ENCODE measurements at places on chromosomes 7 and 10.
A peak's percentile ranks its signal among the peaks of the same experiment; 100 is the strongest.

DNA sequence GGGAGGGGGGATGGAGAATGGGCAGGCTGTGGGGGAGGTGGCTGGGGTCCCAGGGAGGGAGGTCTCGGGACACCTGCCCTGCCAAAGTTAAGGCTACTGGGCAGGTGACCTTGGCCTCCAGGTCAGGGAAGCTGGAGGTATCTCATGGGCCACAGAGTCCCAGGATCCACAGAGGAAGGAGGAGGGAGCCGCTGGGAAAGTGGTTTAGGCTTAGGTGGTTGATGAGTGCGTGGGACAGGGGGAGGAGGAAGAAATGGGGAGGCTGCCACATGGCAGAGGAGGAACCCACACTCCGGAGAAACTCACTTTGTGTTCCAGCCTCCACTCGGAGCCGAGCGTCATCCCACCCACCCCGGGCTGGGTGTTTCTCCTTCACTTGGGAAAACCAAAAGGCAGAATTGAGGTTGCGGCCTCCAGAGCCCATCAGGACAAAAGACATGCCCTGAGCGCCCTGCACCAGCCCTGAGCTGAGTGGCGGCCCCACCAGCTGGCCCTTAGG lies 46.1 kb downstream of the ASB13 start:
- no peak for DNase-seq

- no peak for DNase-seq
Observed at GRCh38 chr10:17497446-17498030, 43.1 kb upstream of the ST8SIA6 start.

DNA sequence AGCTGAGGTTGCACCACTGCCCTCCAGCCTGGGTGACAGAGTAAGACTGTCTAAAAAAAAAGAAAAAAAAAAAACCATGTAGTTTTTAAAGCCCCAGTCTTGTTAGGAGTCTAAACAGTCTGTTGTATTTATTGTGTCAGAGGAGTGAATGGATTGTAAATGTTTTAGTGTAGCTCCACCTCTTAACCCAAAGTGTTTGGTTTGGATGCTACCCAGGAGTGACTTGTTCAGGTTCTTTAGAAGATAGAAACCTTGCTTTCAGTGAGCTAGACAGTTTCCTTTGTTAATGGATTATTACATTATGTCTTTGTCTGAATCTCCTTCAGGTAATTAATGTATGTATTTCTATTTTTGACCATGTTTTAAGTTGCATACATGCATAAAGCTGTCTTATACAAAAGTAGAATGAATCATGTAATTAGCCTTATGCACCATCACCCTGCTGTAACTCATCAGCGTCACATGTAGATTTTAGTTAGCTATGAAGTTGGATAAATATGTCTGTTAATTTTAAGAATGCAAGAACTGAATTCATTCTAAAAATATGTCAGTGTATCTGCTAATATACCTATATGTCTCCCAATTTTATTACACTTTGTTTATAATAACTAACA lies 97.7 kb downstream of the TAF3 start:
- peak; percentile 32 for DNase-seq

- no peak for DNase-seq
Observed at GRCh38 chr7:151664268-151664667, 144.6 kb upstream of the RHEB start.

- DNase-seq = no peak
Observed at GRCh38 chr7:56007891-56008290, 43.4 kb downstream of the PSPH start.

DNA sequence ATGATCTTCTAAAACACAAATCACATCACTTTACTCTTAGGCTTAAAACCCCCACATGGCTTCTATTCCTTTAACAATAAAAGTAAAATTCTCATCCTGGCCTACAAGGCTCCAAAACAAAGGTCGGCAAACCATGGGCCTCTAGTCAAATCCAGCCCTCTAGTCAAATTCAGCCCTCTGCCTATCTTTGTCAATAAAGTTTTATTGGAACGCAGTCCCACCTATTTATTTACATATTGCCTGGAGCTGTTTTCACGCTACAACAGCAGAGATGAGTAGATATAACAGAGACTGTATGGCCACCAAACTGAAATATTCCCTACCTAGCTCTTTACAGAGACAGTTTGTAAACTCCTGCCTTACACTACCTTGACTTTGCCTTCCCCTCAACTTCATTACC lies 178.8 kb downstream of the PTPN20 start:
- no peak for DNase-seq

GRCh38 chr7:40151504-40151903 lies 16.7 kb downstream of the SUGCT start:
- no peak for DNase-seq

GRCh38 chr7:18590744-18591340 lies 95.3 kb downstream of the HDAC9 start:
- no peak for DNase-seq

DNA sequence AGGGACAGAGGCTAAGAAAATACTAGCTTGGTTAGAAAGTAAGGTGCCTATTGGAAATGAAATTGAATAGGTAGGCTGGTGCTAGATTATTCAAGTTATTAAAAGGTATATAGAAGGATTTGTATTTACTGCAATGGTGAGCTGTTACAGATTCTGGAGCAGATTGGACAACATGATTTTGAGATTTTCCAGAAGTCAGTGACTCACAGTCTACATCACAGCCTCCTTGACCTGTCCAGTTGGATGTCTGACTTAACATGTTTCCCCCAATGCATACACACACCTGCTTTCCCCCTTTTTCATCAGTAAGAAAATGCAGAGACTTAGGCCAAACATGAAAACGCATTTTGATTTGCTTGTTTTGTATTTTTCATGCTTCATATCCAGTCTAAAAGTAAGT lies 33.4 kb downstream of the STARD3NL start:
- no peak for DNase-seq

DNA sequence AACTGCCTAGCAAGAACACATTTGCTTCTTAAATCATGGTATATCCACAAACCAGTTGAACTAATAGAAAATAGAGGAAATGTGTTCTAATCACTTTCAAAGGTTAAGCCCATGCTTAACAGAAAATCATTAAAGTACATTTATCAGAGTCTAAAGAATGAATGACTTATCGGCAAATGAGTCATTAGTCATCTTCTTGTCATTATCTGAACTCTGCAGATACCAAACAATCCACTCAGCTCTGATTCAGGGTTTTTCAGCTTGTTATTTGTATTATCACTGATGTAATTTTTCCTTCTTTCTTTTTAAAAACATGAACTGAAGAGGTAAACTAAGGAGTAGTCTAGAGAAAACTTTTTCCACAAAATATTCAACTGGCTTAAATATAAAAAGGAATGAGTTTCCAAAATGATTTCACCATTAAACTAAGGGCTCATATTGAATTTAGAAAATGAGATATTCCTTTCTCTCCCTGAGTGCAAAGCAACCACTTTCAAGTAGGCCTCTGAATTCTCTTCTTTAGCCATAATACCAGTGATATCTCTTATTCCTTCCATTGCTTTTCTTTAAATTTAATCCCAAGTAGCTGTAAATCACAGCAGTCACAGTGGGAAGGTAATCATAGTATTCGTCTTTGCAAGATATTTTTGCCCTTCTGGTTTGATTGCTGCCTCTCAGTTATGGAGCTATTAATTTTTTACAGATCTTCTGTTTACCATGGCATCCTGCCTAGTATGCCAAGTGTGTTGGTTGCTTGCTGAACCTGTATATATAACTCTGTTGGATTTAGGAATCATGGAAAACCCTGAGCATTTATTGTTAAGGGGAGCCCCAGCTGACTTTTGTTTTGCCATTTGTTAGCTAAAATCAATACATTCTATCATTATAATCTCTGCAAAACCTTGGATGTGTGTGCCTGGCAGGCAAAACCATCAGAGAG lies 125.1 kb downstream of the THSD7A start:
- DNase-seq = no peak

GRCh38 chr7:128266883-128267594 lies 26.0 kb downstream of the LEP start:
- no peak for DNase-seq

GRCh38 chr7:471866-472639 lies 47.6 kb downstream of the PDGFA start:
- DNase-seq = no peak
